ENCODE measurements at places on chromosomes 5 and 9. TPM values are rescaled to one million over a fixed set of nuclear protein-coding genes. Genes with fewer than 3 reads are reported as not detected.

DNA sequence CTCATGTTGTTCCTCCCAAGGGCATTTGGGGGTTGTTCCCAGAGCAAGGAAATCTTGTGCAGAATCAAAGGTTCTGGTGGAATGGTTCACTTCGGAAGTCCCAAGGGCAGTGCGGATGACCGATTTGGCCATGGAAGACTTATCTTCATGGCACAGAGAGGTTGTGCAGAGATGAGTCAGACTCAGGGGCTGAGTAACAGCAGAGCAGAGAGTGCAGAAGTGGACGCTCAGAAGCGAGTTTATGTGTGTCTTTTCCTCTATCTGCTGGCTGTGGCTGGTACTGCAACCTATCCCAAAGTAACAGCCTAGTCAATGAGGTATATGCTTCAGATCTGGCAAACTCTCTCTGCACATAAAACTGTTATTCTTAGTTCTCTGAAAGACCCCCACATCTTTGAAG is 118.1 kb downstream of the DPYSL3 start:
- no peak overlapping the region for H3K27ac ChIP-seq
- no peaks in the 10 kb centered on the region for H3K36me3 ChIP-seq
- no peak overlapping the region for H3K4me3 ChIP-seq
- peaks cover 6% of the 10 kb centered on the region for H3K4me1 ChIP-seq
- peak; percentile 43 for DNase-seq
- H3K27me3 ChIP-seq, result no peaks in the 10 kb centered on the region

- H3K4me1 ChIP-seq, result no peaks in the 10 kb centered on the region
- H3K4me3 ChIP-seq, result no peak overlapping the region
- H3K27ac ChIP-seq, result no peak overlapping the region
- H3K36me3 ChIP-seq, result no peaks in the 10 kb centered on the region
- no peaks in the 10 kb centered on the region for H3K27me3 ChIP-seq
Observed at GRCh38 chr5:171335616-171336015, 26.6 kb downstream of the TLX3 start.

- no peak overlapping the region for H3K27ac ChIP-seq
- no peaks in the 10 kb centered on the region for H3K27me3 ChIP-seq
- no peak overlapping the region for H3K4me3 ChIP-seq
- DNase-seq, result no peak
Observed at GRCh38 chr5:5490774-5491347, 68.4 kb downstream of the ICE1 start.

GRCh38 chr5:177232761-177233160 is 70.8 kb downstream of the RAB24 start:
- H3K27ac ChIP-seq, result no peak overlapping the region
- no peak overlapping the region for H3K4me3 ChIP-seq
- H3K36me3 ChIP-seq, result no peaks in the 10 kb centered on the region
- no peaks in the 10 kb centered on the region for H3K4me1 ChIP-seq

Gene CRB2
- 20.4 TPM for total RNA-seq

Gene DTWD2
- total RNA-seq, result 3.7 TPM

Gene ZDHHC11B
- 8.0 TPM for total RNA-seq
